ENCODE measurements at places on chromosomes 5 and 9.

DNA sequence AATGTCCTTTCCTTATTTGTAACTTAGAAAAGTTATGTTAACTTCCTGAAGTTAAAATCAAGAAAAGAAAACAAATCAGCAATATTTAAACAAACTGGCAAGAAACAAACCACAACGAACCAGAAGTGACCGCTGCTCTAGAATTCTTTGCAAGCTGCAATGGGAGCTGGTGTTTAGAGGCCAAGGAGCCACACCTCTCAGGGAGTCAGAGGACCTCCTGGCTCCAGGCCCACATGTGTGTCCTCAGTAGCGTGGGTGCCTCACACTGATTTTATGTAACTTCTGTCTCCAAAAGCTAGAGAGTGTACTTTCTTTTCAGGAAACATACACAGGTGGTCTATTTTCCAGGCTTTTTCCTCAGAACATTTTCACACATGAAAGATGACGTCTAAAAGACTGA is 100.4 kb downstream of the IRX2 start:
- DNase-seq = no peak

DNA sequence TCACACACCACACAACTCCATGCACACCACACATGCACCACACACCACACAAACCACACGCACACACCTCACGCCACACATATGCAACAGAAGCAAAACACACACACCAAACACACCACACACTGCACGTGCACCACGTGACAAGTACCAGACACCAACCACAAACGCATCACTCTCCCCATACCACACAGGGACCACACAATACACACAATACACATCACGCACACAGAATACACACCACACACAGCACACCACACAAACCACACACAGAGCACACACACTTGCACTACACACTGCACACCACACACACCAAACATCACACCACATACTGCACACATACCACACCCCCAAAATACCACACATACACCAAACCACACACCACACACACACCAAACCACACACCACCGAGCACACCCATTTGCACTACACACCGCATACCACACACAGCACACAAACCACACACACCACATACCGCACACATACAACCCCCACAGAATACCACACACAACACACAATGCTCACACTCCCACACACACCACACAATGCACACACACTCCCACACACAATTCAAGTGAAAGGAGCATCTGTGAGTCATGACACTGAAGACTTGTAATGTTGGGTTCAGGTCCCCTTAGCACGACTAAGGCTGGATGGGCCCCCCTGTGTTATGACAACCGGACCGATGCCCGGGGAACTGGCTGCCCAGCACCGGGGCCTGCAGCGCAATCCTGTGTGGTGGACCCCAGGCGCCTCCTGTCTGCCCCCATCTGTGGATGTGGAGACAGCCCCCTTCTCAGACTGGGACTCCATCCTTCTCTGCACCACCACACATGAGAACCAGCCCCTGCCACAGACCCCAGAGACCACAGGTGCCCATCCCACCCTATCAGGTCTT is 6.0 kb upstream of the ZDHHC11 start:
- DNase-seq = no peak

DNA sequence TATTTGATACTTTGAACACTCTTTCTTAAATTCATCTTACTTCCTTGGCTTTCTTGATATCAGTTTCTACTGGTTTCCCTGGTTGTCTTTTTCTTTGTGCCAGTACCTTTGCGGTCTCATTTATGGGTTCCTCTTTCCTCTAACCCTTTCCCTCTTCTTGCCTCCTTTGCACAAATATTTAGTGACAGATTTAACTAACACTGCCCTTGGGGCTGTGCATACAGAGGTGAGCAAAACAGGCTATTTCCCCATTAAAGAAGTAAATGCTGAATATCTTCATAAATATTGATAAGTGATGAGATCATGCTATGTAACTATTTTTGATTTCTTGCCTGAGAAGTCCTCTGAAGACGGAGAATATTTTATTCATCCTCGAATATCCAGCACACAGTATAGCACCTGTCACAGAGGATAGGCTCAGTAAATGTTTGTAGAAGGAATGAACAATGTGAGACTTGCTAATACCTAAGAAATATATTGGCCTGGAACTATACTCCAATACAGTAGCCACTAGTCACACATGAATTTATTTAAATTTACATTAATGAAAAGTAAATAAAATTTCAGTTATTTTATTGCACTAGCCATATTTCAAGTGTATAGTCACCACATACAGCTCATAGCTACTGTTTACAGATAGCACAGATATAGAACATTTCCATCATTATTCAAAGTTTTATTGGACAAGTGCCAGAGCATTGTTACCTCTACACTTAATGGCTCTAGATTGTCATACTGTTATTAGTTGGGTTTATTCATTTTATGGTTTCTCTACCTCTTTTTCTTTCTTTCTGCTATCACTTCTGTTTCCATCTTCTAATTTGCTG is 90.4 kb downstream of the RIC1 start:
- no peak for DNase-seq

DNA sequence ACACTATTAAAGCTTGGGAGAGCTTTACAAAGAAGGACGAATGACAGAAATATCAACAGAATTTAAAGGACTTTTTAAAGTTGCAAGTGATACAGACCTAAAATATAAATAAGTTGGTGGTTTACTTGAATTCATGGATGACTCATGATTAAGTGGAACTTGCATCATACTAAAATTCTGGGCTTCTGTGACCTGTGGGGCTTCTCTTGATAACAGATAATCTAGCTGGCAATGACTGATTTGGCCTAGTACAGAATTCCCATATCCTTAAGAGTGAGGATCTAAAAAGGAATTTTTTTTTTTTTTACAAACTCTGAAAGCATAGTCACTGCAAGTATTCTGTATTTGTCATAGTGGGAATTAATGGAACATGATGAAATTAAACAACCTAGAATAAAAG is 543.7 kb upstream of the SGCD start:
- DNase-seq = no peak

- no peak for DNase-seq
Observed at GRCh38 chr5:83964271-83964670, 243.6 kb upstream of the HAPLN1 start.

GRCh38 chr5:157245886-157246285 is 20.0 kb upstream of the CYFIP2 start:
- no peak for DNase-seq

GRCh38 chr9:115606838-115607237 is 488.9 kb upstream of the TNC start:
- DNase-seq = no peak

- no peak for DNase-seq
Observed at GRCh38 chr5:5217371-5217770, 77.2 kb downstream of the ADAMTS16 start.

DNA sequence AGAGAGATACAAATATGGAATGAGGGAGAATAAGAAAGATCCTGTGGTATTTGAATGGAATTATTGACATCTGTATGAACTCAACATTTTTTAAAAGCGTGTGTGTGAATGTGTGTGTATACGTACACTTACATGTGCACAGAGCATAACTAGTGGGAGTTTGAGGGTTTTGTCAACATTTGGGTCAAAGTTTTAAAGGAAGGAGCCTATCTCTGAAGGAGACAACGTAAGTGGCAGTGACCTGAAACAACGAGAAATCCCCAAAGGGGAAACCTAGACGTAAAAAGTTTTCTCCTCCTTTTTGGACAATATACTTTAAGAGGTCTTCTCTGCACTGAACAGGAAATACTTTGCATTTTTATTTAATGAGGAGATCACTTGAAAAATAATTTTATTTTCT is 40.2 kb upstream of the DTWD2 start:
- DNase-seq = no peak

All from NCI-H1436 treated with DMSO at 0.1 percent for 48 hours (cell line).